ENCODE measurements at places on chromosomes 1 and 21.
A peak's percentile ranks its signal among the peaks of the same experiment; 100 is the strongest.

DNA sequence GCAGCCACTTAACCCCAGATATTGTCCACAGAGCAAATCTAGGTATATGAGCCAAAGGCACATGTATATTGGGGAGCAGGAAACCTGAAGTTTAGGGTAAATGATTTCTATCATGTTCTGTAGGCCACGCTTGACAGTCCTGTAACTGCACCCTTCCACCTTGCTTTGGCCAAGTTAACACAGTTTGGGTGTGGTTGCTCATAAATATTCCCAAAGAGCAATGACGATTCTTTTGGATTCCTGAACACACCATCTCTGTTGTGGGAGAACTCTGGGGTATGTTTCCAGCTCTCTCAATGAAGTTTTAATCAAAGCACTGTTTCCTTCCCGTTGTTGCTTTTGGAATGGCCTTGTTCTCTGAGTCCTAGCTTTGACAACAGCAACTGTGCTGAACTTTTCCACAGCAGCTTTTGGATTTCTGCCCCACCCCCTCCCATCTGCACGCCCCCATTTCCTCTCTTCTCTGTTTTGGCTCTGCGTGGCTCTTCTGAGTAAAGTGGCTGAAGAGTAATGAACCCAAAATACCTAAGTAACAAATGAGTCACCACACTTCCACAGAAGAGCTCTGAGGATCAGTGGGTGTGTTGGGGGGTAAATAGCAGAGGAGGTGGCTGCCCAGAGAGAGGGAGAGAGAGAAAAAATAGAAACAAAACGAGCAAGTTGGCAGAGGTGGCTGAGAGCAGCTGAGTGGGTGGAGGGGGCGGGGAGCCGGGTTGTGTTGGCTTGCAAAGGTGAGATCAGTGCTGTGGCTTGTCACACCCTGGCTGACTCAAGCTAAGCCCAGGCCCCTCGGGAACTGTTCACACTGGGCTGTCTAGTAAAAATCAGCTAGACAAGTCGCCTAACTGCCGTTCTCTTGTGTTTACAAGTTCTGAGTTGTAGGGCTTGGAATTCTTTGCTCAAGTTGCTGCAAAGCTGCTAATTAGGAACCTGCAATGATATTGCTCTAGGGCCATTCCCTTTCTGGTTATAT lies 26.9 kb upstream of the RAP1A start:
- peak; percentile 82 for DNase-seq

- no peak for DNase-seq
Measured at GRCh38 chr1:230753586-230754251, 6.5 kb downstream of the CAPN9 start.

GRCh38 chr1:34975771-34976170 lies 9.4 kb downstream of the TMEM35B start:
- no peak for DNase-seq

DNA sequence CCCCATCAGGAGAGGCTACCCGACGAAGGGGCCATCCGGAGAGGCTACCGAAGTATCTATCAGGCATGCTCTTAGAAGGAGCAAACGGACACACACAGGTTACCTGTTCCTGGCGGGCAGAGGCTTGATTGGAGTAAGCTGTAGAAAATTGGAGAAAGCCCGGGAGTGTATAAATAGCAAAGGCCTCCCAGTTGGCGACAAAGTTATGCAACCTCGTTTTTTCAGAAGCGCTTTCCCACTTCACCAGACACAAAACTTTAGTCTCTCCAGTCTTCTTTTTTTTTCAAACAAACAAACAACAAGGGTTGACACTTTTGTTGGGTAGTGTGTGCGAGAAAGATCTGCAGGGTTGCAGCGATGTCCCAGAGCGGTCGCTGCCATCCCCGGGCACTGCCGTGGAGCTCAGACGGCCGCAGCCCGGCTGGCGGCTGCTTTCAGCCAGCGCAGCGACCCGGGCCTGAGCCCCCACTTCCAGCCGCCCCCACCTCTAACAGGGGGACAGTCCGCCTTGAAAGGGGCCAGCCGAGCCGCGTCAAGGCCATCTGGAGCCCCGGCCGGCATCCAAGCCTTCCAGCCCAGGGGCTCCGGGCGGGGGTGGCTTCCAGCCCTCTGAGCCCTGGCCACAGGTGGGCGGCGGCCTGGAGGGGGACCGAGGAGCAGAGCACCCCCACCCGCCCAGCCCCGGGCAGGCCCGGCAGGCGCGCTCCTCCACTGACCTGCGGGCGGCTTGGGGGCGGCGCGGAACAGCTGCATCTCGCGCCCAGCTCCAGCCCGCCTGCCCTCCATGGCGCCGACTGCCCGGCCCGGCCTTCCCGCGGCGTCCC lies 616 bp downstream of the MCOLN3 start:
- DNase-seq = no peak

DNA sequence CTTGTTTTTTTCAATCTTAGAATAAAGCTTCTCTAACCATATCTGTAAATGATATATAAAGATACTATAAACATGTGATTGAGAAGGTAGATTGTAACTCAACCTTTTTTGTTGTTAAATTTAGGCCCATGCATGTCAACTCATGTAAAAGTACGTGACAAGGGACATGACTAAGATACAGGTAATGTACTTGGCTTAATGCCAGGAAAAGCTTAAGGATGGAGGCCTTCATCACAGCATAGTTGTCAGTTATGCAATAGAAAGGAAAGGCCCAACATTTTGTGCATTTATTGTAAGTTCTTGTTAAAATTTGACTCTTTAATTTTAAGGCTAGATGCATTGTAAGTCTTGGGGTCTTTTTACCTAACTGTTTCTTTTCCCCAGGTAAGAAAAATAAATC lies 305.1 kb downstream of the LTN1 start:
- DNase-seq = no peak

DNA sequence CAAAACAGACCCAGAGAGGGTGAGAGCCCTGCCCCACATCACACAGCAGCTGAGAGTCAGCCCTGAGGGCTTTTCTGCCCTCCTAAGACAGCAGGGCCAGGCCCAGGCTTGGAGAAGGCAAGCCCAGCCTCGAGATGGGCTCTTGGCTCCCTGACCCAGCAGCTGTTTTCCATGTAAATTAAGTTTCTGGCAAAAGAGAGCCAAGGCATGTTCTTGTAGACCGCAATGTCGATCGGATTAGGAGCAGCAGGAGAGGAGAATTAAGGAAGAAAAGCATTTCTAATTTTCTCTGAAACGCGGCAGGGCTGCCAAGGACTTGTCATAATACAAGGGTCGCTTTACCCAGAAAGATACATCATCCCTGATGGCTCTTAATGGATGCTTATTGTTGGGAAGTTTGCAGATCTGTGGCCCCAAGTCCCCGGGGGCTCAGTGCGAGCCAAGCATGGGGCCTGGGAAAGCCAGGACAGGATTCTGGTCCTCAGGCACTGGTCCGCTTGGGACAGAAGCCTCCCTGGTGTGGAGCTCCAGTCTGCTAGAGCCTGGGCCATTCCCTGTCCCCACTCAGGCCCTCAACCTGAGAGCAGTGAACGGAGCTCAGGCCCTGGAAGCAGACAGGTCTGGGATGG lies 62.8 kb downstream of the DMRTB1 start:
- no peak for DNase-seq

DNA sequence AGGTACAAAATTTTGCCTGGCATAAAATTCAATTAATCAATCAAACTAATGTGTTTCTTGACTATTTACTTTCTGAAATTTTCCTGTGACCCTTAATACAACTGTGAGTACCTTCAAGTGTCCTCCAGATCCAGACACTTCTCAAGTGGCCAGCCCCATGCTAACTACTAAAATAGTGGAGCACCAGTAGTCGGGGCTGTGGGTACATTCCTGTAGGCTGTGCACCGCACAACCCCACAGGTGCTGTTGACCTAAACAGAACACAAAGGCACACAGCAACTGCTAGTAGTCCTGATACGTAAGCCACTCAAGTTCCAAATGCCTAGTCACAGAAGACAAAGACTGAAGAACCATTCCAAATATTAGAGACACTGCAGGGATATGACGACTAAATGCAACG lies 36.6 kb downstream of the TMEM50B start:
- DNase-seq = no peak

GRCh38 chr1:105442901-105443300 lies 1613.6 kb upstream of the PRMT6 start:
- no peak for DNase-seq

DNA sequence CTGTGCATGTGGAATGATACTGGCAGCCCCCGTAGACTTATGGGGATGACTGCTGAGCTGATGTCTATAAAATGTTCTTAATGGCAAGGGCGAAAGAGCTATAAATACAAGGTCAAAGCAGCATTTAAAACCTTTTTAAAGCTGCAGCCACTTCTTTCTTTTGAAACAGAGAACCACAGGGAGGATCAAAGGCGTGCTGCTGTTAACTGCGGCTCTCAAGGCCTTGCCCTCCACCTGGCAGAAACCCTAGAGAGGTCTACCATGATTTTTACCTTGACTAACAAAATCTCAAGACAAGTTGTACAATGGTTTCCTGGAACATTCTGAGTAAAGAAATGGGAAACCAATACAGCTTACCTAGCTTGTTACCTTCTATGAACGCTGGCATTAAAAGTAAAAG lies 89.7 kb downstream of the SLC45A1 start:
- no peak for DNase-seq

DNA sequence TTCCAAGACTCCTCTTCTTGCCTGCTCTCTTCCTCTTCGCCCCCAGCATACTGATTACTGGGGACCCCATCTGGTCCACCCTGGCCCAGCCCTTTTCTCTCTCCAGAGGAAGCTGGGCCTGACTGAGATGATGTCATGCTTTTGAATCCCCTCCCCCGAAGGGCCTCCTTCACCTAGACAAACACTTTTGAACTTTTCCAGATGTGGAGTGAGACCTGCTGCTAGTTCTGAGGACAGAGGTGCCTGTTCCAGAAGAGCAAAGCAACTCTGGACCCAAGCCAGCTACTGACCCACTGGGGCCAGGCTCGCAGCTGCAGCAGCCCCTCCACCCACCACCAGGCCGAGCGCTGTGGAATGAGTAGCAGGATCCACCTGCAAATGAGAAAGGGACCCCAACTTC lies 8.4 kb downstream of the CD34 start:
- DNase-seq = no peak

DNA sequence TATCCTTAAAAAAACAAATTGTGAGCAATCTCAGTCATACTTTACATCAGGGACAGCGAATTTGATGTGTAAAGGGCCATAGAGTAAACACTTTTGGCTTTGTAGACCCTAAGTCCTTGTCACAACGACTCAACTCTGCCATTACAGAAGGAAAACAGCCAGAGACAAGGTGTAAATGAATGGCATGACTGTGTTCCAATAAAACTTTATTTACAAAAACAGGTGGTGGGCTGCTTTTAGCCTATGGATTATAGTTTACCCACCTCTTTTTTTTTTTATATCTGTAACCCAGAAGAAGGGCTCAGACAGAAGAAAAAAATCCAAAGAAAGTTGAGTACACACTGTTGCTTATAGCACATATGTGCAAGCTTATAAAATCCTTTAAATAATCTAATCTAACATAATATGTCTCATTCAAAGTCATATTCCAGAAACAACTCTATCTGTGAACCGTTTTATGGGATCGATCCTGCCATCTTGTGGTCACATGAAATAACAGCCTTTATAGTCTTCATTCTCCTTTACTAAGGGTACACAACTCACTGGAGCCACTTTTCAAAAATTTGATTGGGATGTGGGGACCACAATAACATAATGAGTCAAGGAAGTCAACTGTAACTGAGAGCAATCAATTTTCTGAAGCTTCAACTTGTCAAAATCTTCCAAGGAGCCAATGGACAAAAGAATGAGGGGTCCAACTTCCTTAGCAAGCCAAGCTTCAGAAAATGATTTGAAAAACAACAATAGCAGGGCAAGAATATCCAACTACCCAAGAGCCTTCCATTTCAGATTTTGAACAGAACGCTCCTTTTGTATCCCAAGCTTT lies 142.2 kb upstream of the KRTAP19-8 start:
- no peak for DNase-seq

- DNase-seq = no peak
Measured at GRCh38 chr1:159315381-159315780, 13.2 kb downstream of the FCER1A start.

GRCh38 chr1:58942759-58943191 lies 158.9 kb upstream of the JUN start:
- DNase-seq = no peak

- DNase-seq = no peak
Measured at GRCh38 chr1:234164098-234164709, 209.1 kb upstream of the COA6 start.

GRCh38 chr1:22739648-22740385 lies 29.2 kb downstream of the EPHB2 start:
- no peak for DNase-seq

- no peak for DNase-seq
Measured at GRCh38 chr1:36691374-36691773, 208.7 kb upstream of the CSF3R start.

DNA sequence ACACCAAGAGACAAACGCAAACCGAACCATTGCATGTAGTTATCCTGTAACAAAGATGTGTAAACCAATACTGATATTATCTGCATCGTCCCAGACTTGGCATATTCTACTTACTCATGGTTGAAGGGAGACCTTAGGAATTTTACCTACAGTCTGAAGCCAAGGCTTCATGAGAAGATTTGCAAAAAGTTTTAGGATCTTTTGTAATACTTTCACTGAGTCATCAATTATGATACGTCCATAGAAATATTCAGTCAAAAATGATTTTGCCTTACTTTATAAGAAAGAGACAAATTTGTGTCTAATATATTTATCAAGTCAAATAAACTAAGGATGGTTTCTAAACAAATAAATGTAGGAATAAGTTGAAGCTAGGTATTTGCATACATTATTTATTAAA lies 1176.1 kb upstream of the ADGRL2 start:
- no peak for DNase-seq

GRCh38 chr1:163565166-163565565 lies 243.4 kb downstream of the NUF2 start:
- DNase-seq = no peak

GRCh38 chr1:202107321-202107761 lies 15.4 kb upstream of the GPR37L1 start:
- no peak for DNase-seq

GRCh38 chr1:51612447-51612961 lies 4.4 kb upstream of the OSBPL9 start:
- DNase-seq = no peak

DNA sequence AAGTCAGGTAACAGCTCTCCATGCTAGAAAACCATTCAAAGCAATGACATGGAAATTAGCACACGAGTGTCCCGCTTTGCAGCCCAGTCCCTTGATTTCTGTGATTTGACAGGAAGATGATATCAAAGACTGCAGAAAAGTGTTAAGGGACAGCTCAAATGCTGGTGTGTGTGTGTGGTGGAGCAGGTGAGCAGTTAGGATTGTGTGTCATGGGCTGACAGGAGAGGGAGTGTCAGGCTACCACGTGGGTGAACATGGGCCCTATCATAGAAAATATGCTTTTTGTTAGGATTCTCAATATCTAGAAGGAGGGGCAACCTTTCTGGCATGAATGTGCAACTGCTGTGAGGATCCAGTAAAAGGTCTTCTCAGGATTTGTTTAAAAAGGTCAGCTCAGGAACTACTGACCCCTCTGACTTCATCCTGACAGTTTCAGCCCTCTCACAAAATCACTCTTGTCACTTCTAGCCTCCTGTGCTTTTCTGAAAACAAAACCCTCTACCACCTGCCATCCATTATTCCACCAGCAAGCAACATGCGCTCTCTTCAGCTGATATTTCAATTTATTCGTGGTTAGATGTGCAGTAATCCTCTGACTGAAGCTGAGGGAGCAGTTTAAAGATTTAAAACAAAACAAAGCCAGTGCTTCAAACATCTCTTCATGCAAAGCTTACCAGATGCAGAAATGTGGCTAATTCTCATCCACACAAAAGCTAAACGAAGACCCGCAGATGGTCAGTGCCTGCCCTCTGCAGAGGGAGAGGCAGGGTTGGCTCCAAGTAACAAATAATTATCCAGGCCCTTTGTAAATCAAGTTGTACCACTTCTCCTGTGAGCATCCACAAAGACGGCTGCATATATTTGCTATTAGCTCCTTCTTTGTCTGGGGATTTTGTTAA lies 397.9 kb downstream of the PTBP2 start:
- DNase-seq = no peak

GRCh38 chr1:60066001-60066400 lies 7.6 kb downstream of the C1orf87 start:
- no peak for DNase-seq
